ENCODE measurements at places on chromosomes 1 and 21. TPM values are rescaled to one million over a fixed set of nuclear protein-coding genes. Genes with fewer than 3 reads are reported as not detected.

GRCh38 chr1:248599396-248599795, 1.9 kb upstream of the OR2T10 start:
- DNase-seq: no peak

- DNase-seq: no peak
These were observed 17.0 kb downstream of the CRYZ start for GRCh38 chr1:74715806-74716205.

IER5 gene
- 14.3 TPM for total RNA-seq

- no peak for DNase-seq
These were observed 113.6 kb downstream of the MACF1 start for GRCh38 chr1:39317910-39318633.

ITLN2 gene
- not detected for total RNA-seq

- DNase-seq: no peak
These were observed 53.3 kb downstream of the AKNAD1 start for GRCh38 chr1:108803548-108803947.

DNA sequence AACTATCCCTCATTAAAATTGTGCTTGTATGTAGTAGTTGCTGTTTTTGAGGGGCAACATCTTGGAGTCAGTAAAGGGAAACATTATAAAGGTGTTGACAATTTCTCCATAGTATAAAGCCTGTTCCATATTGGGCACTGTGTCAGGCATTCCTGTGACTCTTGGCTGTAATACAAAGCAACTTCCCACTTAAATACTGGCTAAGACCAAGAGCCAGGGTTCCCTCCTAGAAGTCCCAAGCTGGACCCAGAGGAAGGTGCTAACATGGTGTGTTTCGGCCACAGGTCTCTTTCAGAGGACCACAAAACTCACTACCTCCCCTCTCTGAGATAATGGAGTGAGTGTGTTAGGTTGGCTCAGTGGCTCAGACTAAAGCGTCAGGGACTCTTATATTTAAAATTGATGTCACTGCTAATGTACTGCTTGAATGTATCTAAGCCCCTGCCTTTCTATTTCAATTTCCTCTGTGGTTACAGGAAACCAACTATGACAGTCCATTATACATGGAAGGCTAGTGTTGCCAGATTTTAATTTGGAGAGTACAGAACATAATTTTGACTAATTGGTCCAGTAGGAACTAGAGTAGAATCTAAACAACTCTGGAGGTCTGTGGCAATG, 74.7 kb upstream of the RGL1 start:
- DNase-seq: no peak

DNA sequence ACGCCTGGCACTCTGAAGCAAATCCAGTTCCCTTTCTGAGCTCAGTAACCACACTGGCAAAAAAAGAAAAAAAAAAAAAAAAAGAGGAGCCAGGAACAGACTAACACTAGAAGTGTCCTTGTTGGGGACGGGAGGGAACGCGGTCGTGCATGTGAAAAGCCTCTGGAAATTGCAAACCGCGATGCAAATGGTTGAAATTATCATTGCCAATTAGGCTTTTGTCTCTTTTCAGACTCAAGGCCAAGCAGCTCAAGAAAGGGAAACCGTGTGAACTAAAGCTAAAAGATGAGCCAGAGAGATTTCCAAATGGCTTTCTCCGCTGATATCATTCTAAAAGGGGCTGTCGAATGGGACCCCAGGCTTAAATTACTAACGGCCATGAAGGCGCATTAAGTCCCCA, 13.5 kb downstream of the TRABD2B start:
- no peak for DNase-seq

DNA sequence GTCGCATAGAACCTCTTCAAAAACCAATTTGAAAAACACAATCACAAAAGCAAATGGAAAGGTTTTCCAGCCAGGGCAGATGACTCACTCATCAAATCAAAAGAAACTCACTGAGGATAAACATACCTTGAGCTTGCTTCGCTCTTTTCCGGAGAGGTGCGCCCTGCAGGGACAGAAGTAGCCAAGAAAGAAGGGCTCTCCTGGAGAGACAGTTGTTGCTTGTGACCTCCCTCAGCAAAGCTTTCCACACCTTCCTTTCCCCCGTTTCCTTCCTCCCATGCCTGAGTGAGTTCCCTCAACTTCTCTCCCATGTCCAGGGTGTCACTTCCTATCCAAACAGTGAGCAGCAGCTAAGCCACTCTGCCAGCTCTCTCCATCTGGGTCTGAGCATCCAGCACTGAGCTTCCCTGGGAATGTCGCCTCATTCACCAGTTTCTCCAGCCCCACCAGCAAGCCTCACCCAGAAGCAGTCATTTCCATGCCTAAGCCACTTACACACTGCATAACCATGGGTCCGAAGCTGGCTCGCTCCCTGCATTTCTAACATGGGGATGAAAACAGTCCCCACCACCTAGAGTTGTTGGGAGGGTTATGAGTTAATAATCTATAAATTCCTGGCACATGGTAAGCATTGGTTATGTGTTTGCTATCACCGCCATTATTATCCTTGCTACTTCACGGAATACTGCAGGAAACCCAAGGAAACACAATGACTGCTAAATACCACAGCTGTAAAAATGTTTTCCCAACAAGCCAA, 75.0 kb downstream of the PTPN14 start:
- no peak for DNase-seq

MED8 gene
- total RNA-seq: 18.0 TPM

TNFSF18 gene
- not detected for total RNA-seq

- DNase-seq: no peak
These were observed 106.8 kb downstream of the LMO4 start for GRCh38 chr1:87435484-87435883.

KCND3 gene
- total RNA-seq: 20.7 TPM

DNA sequence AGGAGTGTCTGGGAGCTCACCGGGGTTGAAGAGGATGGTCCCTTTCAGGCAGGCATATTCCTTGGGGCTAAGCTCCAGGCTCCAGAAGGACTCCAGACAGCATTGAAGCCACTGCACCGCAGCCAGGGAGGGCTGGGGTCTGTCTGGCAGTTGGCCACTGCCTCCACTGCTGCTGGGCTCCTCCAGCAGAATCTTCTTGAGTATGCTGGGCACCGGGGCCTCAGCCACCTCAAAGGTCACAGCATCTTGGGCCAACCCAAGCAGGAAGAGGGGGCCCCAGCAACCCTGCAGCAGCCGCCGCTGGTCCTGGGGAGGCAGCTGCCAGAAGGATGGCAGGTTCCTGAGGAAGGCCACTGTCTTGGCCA, 404 bp downstream of the NR0B2 start:
- DNase-seq: no peak

- peak; percentile 1 for DNase-seq
These were observed 413 bp upstream of the C1orf232 start for GRCh38 chr1:26169198-26169554.

GRCh38 chr1:235976490-235976889, 88.4 kb downstream of the NID1 start:
- no peak for DNase-seq

DNA sequence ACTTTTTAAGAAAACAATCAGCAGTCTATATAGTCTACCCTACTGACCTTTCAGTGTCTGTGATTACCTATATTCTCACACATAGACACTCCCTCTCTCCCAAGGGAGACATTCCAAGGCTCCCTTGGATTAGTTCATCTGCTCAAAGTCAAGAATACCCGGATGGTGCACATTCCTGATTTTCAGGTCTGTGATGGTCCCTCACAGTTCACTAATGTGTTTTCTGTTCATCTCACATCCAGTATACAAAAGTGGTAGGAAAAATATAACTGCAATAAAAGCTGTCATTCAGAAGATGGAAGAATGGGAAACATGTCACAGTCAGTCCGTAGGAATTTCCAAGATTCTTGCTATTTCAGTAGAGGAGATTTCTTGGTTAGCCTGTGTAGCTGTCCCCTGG, 224.1 kb upstream of the CACYBP start:
- DNase-seq: no peak

DNA sequence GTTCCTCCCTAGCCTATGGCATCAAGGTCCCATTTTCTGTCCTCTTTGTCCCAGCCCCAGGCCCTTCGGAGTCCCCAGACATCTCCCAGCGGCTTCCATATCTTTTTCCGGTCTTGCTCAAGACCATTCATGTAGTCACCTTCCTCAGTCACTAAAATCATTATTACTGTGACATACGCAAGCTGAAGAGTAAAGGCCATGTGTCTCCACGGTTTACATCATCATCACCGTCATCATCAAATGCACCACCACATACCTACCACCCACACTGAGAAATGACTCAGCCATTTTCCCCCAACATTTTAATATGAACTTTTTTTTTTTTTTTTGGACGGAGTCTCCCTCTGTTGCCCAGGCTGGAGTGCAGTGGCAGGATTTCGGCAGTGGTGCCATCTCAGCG, 43.4 kb downstream of the FHAD1 start:
- DNase-seq: no peak

IFI44L gene
- total RNA-seq: 3.6 TPM

DNA sequence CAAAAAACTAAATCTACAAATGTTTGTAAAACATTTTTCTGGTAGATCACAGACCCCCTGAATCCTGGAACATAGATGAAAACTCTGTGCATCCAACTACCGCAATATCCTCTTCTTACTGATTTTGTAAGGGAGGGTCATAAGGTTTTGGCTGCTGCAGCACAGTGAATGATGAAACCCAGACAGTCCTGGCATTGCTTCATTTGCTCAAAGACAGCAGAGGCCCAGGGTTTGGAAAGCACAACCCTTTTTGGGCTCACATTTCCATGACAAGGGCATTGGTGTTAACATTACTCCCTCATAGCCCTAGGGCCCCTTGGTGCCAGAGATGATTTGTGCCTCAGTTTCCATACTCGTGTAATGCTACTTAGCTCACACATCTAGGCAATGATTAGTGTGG, 51.2 kb downstream of the PLXNA2 start:
- DNase-seq: no peak

NBPF15 gene
- total RNA-seq: 7.3 TPM

DNA sequence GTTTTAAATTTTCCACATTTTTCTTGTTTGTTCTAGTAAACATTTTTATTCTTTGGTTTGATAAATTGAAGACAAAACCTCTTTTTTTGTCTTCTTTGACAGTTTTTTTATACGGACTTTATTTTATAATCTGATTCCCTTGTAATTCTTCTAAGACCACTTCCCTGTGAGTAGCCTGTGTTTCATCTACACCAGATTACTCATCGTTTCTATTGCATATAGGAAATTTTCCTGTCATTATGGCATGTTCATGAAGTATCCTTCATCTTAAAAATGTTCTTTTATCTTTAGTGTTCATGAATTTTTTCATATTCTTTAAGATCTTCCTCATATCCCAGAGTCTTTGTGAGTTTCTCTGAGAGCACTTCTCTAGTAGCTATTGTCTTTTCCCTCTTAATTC, 109.8 kb downstream of the USP25 start:
- no peak for DNase-seq

OVAAL gene
- total RNA-seq: 2.0 TPM

GRCh38 chr1:149979972-149980540, 30.5 kb downstream of the OTUD7B start:
- no peak for DNase-seq

C1orf210 gene
- not detected for total RNA-seq

DNA sequence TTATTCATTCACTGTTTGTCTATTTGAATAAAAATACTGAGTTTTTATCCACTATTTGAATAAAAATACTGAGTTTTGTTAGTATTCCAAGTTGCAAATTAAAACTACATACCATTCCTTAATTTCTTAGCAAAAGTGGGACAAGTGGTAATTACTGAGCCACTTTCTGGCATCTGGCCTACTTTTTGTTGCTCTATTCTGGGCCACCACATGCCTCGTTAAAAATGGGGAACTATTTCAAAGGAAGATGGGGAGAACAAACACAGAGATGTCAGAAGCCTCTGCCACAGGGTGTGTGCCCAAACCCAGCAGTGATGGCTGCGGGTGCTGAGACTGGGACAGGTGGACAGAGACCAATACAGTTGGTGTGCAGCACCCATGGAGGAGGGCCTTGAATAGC, 14.6 kb downstream of the PIGP start:
- no peak for DNase-seq

Data from Right ventricle myocardium inferior (tissue), 1 donor.